Osteocyte (in vitro differentiated cells): ENCODE measurements at places on chromosomes 4 and X.

- DNase-seq = no peak
These were observed 917 bp downstream of the PCDH18 start for GRCh38 chr4:137531168-137531985.

GRCh38 chr4:110412354-110413065 is 63.4 kb upstream of the ENPEP start:
- DNase-seq = no peak

- DNase-seq = no peak
These were observed 420.1 kb downstream of the ZNF674 start for GRCh38 chrX:46125111-46125510.

DNA sequence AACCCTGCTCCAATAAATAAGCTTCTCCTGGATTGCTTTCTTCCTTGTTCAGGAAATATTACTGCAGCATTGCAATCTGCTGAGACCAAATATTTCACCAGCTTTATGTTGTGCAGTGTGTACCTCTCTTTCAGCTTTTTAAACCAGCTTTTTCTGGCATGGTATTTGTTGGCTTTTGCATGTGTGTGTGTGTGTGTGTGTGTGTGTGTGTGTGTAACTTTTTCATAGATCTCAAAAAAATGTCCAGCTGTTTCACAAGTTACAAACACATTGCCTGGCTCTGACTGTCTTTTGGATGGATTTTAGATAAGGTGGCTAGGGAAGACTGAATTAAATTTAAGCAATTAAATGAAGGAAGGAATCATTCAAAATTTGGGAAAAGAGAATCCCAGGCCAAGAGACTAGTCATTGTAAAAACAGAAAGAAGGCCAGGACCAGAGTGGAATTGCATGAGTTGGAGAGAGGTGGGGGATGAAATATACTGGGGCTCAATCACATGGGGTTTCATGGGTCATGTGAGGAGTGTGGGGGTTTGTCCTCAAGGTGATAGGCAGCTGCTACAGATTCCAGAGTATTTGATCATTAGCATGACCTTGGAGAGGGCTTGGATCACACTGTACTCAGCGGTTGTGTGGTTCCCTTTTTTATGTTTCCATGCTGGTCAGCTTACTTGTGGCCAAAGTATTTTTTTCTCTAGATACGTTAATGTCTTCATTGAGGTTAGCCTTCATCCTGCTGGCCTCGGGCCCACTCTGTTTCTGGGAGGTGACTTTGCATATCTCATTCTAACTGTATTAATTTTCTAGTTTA is 357.7 kb upstream of the BOD1L1 start:
- no peak for DNase-seq

- no peak for DNase-seq
These were observed 118.5 kb upstream of the OTUD4 start for GRCh38 chr4:145298885-145299284.

- no peak for DNase-seq
These were observed 27.2 kb downstream of the NOP14 start for GRCh38 chr4:2935762-2936743.

- no peak for DNase-seq
These were observed 13.3 kb upstream of the SYTL4 start for GRCh38 chrX:100745205-100745604.

GRCh38 chrX:100649550-100650356 is 5.8 kb downstream of the SRPX2 start:
- no peak for DNase-seq

GRCh38 chr4:14333616-14334015 is 668.7 kb upstream of the CPEB2 start:
- no peak for DNase-seq

- no peak for DNase-seq
These were observed 750 bp downstream of the TMEM129 start for GRCh38 chr4:1720163-1720983.

- no peak for DNase-seq
These were observed 2.0 kb upstream of the ZDHHC9 start for GRCh38 chrX:129845616-129846190.

DNA sequence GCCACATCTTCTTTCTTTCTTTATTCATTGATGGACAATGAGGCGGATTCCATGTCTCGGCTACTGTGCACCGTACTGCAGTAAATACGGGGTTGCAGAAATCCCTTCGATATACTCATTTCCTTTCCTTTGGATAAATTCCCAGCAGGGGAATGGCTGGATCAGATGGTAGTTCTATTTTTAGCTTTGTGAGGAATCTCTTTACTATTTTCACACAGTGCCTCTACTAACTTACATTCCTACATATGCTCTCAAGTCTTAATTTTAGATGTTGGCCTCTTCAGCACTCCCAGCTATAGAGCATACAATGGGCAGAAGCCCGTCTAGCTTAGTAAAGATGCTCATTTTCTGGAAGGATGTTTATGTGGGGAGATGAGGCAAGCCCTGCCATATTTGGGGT is 317.4 kb downstream of the ASMT start:
- no peak for DNase-seq

- DNase-seq = no peak
These were observed 215.2 kb upstream of the PSAPL1 start for GRCh38 chr4:7649741-7650531.

DNA sequence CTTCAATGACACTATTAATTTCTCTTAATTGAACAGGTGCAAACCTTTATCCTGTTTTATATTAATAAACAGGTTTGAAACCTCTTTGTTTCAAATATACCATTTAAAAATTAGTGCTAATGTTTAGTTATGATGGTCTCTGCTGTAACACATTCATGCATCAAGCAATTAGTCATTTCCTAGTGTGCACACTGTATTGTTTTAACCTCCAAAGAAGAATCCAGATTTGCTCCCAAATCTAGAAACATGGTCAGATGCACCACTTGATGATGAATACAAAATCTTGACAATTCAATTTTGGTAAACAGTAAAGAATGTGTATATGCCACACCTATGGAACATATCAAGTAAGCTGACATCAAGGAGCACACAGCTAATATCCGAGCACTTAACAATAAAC is 157.1 kb downstream of the TRIML1 start:
- DNase-seq = no peak

DNA sequence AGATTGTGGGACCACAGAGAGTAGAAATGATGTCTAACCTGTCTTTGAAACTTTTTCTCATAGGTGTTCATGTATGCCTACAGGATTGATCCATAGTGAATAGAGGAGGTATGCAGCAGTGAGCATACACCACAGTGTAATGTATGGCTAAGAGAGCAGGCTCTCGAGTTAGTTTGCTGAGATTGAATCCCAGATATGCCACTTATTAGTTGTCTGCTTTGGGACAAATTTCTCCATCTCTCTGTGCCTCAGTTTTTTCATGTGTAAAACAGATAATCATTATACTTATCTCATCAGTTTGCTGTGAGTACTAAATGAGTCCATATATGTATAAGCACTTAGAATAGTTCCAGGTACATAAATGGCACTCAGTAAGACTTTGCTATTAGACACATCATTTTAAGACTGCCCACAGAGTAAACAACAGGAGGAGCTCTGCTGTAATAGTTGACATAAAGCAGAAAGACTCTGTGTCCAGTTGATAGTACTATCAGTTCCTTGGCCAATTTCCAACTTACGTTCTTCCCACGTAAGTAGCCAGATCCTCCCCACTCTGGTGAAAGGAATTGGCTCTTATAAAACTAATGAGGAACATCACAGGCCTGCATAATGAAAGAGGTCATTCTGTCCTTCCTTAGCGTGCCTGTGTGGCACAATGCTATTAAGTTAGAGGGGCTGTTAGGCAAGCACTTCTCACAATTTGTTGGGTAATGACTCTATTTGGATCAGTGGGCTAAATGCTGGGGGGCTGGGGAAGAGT is 20.7 kb upstream of the RNF150 start:
- DNase-seq = no peak

- no peak for DNase-seq
These were observed 226.9 kb upstream of the HCCS start for GRCh38 chrX:10884246-10884645.

DNA sequence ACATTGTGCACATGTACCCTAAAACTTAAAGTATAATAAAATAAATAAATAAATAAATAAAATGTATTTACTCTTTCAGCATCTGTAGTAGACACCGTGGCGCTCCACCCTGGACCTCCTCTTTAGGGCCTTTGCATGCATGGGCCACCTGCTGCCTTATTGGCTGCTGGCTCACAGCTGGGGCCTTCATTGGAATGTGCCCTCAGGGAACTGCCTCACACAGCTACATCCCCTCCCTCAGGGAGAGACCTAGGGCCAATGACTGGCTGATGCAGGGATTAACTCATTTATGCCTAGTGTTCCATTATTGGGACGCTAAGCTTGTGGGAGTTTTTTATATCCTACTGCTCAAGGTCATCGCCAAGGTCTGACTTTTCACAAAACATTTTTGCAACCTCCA is 302.9 kb upstream of the FTHL17 start:
- DNase-seq = no peak

GRCh38 chr4:40888933-40889332 is 139.2 kb downstream of the NSUN7 start:
- no peak for DNase-seq

DNA sequence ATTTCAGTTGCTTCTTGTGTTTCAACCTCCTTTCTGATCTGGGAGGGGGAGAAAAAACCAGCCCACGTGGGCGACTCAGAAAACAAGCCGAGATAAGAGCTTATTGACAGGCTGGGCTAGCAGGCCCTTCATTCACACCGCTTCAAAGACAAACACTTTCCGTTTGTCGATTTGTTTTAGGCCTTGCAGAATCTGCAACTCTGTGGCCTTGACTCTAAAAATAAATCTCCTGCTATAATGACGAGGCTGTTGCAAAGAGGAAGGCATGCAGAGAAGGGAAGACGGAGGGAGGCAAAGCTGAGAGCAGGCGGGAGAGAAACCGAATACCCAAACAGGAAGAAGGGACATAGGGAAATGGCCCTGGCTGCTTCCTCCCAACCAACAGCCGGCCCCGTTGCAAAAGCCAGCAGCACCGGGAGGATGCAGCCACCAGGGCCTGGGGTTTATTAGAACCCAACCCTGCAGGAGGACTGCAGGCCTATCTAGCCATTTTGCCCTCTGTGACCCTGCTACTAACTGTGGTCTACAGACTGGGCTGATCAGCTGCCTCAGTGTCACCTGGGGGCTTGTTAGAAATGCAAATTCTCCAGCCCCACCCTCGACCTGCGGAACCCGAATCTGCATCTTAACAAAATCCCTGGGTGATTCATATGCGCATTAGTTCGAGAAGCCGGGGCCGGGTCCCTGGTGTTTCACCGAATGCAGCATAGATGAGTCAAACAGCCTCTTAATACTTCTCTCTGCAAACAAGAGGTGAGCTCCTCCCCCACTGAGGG is 325.5 kb downstream of the BCOR start:
- DNase-seq = no peak

- DNase-seq = no peak
These were observed 161.9 kb downstream of the RELL1 start for GRCh38 chr4:37524267-37524666.

DNA sequence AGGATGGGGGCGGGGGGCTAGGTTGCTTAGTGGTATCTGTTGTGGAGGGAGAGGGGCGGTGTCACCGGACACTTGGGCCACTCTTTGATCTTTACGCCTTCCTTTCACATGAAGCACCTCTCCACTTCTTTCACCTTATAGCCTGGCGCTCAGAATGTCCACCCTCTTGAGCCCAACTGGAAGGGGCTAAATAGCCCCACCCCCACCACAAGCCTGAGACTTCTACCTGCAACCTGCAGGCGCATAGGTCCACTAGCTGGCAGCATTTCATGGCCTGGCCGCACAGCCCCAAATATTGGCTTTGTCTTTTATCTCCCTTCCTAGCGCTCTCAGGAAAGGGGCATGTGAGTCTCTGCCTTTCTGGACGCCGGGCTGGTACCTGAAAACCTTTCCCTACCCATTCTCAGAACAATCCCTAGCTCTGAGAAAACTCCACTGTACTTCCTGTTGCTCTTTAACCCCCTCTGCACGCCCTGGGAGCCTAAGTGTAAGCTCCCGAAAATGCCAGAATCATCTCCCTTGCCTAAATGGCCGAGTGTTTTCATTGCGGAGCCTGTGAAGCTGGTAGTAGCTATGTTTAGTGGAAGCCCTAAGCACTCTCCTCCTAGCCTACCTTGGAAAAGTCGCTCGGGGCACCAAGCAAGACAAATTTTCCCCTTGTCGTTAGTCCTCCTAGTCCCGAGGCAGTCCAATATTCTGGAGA is 1.2 kb upstream of the TRPC5 start:
- DNase-seq = no peak

GRCh38 chr4:81724925-81725329 is 253.2 kb upstream of the RASGEF1B start:
- no peak for DNase-seq
